ENCODE measurements at places on chromosomes 11 and 22.

- no peak for DNase-seq
These were observed 140.3 kb downstream of the GRIK4 start for GRCh38 chr11:120651836-120652235.

DNA sequence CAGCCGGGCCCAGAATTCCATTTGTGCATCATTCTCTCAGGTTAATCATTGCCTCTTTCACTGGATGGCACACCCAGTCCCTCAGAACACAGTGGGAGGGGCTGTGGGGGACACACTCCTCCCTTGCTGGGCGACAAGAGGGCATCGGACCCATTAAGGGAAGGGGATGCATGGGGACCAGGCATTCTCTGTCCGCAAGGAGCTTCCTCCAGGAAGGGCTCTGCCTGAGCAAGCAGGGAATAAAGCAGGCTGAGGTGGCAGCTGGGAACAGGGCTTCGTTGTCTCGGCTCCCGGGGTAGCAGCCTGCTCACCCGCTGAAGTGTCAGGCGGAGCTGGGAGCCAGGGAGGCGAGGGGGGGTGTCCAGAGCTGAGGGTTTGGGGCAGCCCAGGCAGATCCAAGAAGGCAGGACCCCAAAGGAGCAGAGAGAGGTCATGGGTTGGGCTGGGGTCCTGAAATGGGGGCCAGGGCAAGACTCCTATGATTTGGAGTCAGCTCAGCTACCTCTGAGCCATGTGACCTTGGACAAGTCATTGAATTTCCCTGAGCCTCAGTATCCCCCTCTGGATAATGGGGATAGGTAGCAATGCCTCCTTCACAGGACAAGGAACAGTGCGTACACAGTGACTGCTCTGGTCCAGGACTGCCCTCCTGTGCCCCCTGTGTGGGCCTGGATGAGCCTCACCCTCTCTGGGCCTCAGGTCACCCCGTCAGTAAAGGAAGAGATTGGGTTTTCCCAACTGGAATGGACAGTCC, 1.4 kb downstream of the GAL3ST1 start:
- no peak for DNase-seq

DNA sequence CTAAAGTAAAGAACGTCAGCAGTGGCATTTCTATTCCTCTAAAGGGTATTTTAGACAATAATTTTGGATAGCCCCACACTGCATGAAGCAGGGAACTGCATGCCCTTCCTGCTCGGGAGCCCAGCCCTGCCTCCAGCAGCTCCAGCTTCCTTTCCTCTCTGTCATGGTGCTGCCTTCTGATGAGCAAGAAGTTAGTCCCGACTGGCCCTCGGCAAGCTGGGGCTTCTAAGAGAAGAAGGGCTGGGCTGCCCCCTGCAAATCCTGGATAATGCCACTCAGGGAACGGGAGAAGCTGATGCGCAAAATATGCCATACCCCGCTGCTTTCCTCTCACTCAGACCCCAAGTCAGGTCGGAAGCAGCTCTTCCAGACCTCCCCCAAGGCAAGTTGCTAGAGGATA, 296.4 kb downstream of the ETS1 start:
- DNase-seq, result no peak

DNA sequence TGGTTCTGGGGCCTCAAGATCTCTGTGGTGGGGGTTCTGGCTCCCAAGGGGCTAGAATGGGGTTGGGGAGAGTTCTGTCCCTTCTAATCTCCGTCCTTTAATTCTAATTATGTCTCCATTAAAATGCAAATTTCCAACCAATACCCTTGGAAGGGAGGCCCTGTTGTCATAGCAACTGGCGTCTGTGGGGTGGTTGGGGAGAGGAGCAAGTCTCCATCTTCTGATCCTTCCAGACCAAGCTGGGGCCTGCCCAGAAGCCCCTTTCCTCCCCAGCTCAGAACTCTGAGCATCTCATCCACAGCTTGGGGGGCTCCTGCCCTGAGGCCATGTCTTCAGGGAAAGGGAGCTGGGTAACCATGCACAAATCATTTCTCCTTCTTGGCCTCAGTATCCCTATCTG, 5.4 kb upstream of the RPS19BP1 start:
- DNase-seq, result no peak

DNA sequence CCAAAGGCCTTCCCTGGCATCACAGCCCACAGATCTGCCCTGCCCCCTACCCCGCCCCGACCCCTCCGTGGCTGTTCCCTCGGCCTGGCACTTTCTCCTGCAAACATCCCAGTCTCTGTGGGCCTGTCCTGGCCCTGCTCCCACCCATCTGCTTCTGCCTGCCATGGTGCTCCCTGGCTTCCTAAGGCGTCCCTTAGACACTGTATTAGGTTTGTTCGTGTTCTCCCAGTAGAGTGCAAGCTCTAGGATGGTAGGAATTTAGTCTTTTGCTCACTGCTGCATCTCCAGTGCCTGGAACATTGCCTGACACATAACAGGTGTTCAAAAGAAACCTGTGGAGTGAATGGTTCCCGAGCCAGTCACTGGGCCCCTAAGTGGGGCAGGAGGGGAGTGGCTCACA, 69.6 kb upstream of the PITPNB start:
- no peak for DNase-seq

DNA sequence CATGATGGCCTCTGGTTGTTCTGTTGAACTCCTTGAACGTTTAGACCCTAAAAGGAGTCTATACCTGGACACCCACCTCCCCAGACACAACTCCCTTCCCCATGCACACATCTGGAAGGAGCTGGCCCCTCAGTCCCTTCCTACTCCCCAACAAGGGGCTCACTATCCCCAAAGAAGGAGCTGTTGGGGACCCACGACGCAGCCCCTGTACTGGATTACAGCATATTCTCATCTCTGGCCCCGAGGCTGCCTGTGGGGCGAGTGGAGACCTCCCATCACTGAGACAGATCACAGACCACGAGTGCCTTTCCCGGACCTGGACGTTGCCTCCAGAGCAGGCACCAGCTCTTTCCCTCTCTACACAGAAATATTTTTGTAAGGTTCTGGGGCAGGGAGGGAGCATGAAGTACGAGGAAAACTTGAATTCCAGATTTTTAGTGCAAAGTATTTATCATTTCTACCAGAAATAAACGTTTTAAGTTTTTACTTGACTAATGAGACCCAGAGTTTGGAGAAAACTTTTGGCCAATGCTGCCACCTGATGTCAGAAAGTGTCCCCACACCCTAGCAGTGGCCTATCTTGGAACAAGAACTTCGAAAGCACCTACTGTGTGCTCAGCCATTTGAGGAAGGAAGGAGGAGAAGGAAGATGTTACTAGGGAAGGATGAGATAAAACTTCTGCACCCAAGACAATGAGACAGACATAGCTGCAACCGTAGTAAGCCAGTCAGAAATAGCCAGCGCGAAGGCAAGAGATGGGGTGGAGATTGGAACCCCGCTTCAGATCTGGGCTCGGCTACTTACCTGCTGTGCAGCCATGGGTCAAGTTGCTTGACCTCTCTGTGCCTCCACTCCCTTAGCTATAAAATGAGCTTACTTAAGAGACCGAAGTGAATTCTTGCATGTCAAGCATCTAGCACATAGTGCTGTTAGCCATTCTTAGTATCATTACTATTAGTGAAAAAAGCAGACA, 10.2 kb upstream of the POU2F3 start:
- no peak for DNase-seq

DNA sequence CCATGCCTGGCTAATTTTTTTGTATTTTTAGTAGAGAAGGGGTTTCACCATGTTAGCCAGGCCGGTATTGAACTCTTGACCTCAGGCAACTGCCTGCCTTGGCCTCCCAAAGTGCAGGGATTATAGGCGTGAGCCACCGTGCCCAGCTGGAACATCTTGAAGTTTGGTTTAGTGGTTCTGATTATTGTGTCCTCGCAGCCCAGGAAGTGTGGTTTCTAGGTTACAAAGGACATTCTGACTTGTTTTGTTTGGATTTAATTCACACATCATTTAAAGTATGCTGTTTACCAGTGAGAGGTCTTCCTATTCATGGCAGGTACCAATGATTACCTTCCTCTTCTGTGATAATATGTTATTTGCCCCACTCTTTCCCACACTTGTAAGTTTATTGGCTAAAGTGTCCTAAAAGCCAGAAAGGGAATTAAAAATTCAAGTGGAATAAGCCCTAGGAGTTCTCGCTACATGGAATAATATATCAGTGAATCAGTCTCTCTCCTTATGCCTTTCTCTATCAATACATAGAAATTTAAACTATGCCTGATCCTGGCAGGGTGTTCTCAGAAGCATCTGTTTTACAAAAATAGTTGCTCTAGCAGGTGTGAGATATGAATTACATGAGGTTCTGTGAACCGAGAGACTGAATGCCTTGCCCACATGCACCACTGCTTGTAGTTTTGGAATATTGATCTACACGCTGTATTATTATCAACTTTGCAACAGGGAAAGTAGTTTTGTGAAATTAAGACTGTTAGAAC, 263.1 kb downstream of the DDX10 start:
- DNase-seq, result no peak

DNA sequence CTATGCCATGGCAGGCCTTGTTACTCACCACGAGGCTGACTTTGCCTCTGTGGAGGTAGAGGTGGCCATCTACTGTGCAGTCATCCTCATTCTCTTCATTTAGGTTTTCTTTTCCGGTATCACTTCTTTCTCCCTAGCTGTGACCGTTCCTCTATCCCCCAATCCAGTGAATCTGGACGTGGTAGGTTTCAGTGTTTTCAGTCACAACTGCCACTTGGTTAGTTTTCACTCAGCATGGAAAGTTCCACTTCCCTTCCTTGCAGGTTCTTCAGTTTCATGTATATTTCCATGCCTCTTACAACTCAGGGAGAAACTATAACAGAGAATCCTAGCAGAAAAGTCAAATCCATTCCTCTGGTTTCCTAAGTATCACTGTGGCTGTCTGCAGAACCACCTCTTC, 1.9 kb downstream of the HPS4 start:
- no peak for DNase-seq

GRCh38 chr11:17572791-17573460, 25.9 kb downstream of the OTOG start:
- no peak for DNase-seq

- DNase-seq, result no peak
These were observed 13.6 kb upstream of the APOL5 start for GRCh38 chr22:35703861-35704584.

DNA sequence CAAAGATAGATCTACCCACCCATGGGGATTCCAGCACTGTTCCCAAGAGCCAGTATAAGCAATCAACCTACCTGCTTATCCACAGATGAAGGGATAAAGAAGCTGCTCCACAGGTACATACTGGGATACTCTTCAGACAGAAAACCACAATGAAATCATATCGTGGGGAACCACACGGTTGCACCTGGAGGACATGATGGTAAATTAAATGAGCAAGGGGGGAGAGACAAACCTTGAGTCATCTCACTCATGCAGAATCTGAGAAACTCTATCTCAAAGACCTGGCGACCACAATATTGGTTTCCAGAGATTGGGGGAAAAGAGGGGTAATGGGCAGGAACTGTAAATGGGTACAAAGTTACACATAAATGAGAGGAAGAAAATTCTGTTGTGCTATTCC, 14.5 kb downstream of the RGL4 start:
- DNase-seq, result no peak

Data from CD4-positive, alpha-beta T cell treated with Interleukin-6 at 100 ng/mL for 8 hours (primary cell).